ENCODE measurements at places on chromosomes 1 and 21.

DNA sequence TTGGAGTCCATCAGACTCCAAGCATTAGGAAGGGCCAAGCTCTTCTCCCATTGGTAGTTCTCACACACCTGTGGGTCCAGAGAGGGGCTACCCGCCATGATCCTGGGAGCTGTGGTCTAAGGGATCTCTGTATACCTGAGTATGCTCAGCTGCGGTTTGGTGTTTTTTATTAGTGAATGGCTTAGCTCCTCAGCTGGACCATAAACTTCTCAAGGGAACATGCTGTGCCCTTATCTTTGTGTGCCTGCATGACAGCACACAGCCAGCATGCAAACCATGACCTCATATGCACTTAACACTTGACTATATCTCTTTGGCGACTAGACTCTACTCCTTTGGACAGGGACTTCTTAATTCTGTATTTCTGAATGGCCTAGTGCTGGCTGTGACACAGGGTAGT is 94.5 kb downstream of the CD58 start:
- no peak for DNase-seq

GRCh38 chr21:17915976-17916375 is 96.8 kb upstream of the C21orf91 start:
- DNase-seq, result no peak

GRCh38 chr1:56331892-56332567 is 247.3 kb downstream of the PLPP3 start:
- DNase-seq, result peak; percentile 57

DNA sequence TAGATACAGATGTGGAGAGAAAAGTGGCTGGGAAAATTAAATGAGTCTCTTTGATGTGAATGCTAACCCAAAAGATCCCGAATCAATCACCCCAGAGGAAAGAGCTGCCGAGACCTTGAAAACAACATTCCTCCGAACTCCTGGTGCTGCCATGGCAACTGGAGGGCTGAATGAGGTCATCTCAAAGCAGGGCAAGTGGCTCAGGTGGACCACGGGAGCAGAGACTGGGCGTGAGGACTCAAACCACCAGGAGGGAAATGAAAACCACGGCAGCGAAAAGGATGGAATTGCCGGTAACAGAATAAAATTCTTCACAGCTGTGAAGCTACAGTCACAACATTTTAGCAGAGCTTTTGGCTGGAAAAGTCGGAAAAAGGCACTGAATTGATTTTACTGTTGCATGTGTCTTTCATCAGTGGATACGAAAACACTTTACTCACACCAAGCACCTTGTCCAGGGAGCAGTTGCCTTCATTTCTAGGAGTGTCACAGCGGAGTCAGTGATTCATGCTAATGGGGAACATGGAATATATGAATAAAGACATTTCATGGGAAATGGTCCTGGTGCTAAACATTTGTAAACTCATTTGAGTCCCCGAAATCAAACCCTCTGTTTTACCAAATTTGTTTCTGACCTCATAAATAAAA is 23.2 kb upstream of the BECN2 start:
- no peak for DNase-seq

GRCh38 chr1:208217781-208218180 is 26.4 kb downstream of the PLXNA2 start:
- DNase-seq, result no peak

DNA sequence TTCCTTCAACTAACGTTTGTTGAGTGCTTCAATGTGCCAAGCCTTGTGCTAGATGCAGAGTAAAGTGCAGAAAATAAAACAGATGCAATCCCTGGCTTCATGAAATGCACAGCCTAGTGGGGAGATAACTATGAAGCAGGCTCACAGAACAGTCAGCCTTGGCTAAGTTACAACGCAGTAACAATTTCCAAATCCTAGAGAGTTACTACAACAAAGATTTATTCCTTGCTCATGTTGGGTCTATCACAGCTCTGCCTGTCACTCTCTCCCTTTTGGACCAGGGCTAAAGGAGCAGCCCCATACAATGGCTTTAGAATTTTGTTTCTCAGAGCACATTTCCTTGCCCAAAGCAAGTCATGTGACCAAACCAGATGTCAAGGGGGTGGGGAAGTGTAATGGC is 359.8 kb downstream of the ZNF326 start:
- DNase-seq, result no peak

- DNase-seq, result no peak
These were observed 75.1 kb upstream of the DPH5 start for GRCh38 chr1:101100674-101101073.

Data from CD14-positive monocyte (primary cell).